AG09319 (cell line): ENCODE measurements at places on chromosomes 1 and 21.

DNA sequence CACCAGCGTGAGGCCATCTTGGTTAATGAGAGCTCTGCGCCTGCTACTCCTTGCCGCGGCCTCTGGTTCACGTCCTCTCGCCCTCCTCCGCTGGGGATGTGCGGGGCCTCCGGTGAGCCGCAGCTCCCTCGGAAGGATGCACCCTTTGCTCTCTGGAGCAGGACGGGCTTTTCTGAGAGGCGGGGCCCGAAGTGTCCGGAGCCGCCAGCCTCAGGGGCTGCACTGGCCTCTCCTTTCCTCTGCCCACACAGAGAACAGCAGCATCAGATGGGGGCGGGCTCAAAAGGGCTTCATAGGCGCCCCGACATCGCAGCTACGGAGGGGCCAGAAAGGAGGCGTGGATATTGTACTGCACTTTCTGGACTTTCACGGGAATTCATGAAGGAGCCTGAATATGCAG is 284.7 kb downstream of the CAMTA1 start:
- no peak for DNase-seq

DNA sequence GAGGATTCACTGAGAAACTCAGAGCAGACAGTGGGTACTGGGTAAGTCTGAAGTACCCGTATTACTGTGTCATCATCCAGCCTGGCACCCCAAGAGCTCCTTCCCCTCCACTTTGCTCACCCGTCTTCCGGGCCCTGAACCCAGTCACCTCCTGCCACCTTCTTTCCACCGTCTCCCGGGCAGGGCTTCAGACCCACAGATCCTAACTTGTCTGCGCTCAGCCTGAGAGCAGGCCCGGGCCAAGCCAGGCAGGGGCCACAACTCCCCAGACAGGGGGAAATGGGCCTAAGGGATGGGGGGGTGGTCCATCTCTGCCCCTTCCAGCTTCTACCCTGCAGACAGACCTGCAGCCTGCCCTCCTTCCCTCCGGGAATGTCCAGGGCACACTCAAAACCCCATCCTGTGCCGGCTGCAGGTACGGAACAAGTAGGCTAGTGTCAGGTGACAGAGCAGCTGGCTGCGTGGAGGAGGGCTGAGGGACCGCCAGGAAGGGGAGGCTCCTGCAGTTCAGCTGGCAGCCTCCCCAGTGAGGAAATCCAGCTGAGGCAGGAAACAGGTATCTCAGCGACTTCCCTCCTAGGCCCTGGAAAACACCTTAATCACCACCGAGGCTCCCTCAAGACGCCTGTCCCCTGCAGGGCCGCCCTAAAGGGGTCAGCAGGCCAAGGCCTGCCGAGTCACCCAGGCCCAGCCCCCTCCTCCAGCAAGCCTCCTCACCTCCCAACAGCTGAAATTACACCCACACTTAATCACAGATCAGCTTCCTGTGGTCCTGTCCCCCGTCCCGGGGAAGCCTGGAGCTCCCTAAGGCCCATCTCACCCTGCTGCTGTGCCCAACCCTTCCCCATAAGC is 3.5 kb downstream of the HSPG2 start:
- no peak for DNase-seq

DNA sequence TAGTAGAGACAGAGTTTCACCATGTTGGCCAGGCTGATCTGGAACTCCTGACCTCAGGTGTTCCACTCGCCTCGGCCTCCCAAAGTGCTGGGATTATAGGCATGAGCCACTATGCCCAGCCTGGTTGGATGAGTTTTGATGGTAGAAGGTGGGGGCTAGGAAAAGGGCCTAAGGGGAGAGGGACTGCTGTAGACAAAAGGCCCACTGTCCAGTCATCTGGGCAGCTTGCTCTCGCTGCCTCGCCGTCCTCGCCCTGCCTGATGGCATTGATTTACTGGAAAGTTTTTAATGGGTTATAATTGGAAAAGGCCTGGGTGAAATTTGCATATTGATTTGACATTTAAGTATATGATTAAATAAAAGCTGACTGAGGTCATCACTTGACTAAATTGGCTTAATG is 175.1 kb upstream of the CSF3R start:
- no peak for DNase-seq

GRCh38 chr1:159826441-159827101 is at the start of gene SLAMF8:
TSS of gene SLAMF8 (plus strand) at chr1:159826873. CDS start at chr1:159826899, 26 bp downstream.
- DNase-seq: no peak

GRCh38 chr1:209704584-209704983 is at the start of gene HSD11B1:
TSS of gene HSD11B1 (plus strand) at chr1:209704846. CDS start at chr1:209704943, 97 bp downstream.
- peak; percentile 87 for DNase-seq

DNA sequence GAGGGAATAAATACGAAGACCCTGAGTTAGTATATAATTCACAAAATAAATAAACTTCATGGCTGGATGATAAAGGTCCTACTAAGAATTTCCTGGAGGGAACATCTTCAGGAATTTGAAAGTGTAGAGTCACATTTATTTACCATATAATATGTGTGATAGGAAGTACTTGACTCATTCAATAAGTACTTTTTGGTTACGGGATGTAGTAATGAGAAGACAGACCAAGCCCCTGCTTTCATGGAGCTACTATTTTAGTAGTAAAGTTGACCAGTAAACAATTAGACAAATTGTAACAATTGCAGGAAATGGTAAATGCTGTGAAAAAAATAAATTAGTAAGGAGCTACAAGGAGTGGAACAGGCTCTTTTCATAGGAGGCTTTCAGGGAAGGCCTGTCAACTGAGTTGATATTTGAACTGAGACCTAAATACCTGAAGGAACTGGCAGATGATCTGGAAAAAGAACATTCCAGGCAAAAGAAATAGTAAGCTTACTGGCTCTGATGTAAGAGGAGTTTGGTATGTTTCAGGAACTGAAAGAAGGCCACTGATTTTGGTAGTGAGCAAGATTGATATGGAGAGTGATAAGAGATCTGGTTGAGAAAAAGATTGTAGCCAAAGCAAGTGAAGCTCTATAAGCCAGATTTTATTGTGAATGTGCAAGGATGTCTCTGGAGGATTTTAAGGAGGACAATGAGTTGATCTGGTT is 36.2 kb downstream of the CAMSAP2 start:
- DNase-seq: no peak

DNA sequence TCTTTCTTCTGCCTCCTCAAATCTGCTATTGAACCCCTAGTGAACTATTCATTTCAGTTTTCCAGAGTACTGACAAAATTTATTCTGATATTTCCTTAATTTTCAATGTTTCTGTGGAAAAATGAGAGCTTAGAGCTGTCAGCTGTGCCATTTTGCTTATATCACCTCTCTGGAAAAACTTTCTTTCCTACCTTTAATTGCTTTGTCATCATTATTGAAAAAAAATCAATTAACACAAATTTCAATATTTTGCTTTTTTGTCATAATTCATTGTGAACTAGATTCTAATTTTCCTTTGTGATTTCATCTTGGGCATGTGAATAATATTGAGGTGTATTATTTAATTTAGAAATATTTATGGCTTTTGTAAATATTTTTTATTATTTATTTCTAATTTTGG is 126.5 kb downstream of the C1orf94 start:
- DNase-seq: no peak

GRCh38 chr1:109994654-109995053 is 10.1 kb downstream of the AHCYL1 start:
- no peak for DNase-seq

GRCh38 chr1:188240772-188241406 is 1412.1 kb downstream of the PLA2G4A start:
- no peak for DNase-seq

- peak; percentile 65 for DNase-seq
These were observed 9.0 kb downstream of the FAM20B start for GRCh38 chr1:179034720-179035119.

GRCh38 chr1:3208819-3209200 is 139.8 kb downstream of the PRDM16 start:
- no peak for DNase-seq

GRCh38 chr1:119721896-119722295 is 10.2 kb downstream of the PHGDH start:
- no peak for DNase-seq

DNA sequence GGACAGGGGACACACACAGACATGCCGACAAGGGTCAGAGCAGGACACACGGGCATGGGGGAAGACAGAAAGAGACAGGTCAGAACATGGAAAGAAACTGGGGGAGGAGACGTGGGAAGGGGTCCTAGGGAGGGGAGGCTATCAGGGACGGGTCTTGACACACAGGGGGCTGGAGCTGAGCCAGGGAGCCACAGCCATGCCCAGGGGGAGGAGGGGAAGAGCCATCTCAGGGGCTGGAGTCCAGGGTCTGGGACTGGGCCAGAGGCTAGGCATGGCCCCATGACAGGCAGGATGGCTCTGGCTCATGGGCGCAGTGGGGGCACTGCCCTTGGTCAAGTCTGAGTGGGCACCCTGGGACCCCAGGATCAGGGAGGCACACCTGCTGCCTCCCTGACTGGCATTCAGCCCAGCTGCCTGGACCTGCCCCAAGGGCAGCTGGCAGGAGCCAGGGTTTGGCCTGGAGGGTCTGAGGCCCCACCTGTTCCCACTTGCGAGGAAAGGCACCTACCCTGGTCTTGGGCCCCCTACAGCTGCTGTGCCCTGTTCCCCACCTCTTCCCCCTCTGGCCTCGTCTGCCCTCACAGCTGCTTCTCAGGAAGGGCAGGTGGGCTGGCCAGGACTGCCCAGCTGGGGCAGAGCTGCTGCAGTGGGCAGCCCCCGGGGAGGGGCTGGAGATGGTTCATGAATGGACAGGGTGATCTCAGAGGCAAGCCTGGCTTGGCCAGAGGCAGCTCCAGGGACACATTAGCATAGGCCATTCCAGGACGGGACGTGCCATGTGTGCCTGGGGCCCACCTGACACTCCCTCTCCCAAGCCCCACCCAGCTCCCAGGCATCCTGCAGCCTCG is 42.9 kb downstream of the HSPG2 start:
- no peak for DNase-seq

- DNase-seq: no peak
These were observed 37.6 kb upstream of the DPT start for GRCh38 chr1:168766568-168766967.

- no peak for DNase-seq
These were observed 10.7 kb downstream of the C1orf162 start for GRCh38 chr1:111484391-111485026.

GRCh38 chr1:228500143-228500734 is 13.1 kb downstream of the RNF187 start:
- DNase-seq: no peak

DNA sequence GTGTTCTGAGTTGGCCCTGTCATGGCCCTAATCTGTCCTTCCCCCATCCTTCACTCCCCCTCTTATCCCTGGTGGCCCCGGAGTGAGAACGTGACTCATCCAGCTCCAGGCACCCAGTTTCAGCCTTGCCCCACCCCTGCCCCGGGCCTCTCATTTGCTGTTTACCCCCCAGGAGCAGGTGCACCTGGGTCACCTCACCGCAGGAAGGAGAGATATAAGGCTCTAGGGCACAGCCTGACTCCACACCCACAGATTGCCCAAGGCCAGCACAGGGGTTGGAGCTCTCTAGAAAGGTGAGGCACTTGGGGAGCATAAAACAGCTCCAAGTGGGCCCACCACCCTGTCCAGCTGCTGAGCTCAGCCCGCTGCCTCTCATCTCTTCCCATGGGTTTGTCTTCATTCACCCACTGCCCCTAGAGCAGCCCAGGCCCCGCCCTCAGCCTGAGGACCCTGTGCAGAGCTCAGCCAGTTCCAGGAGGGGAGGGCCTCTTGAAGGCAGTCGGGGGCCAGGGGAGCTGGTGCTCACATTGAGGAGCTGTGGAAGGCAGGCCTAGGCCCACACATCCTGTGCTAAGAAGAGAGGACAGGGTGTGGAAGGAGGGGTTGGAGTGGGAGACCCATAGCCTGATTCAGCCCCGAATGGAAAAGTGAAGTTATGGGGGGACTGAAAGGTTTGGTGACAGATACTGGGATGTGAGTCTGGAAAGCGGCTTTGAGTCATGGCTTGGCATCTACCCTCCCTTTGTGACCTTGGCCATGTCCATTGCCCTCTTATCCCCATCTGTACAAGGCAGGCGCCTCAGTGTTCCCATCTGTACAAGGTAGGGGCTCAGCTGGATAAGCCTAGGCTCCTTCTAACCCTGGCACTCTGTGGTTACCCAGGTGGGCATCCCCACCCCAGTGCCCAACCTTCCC is 16.1 kb upstream of the GPR37L1 start:
- DNase-seq: no peak

GRCh38 chr1:74579425-74579824 is 67.0 kb upstream of the LRRC53 start:
- no peak for DNase-seq

DNA sequence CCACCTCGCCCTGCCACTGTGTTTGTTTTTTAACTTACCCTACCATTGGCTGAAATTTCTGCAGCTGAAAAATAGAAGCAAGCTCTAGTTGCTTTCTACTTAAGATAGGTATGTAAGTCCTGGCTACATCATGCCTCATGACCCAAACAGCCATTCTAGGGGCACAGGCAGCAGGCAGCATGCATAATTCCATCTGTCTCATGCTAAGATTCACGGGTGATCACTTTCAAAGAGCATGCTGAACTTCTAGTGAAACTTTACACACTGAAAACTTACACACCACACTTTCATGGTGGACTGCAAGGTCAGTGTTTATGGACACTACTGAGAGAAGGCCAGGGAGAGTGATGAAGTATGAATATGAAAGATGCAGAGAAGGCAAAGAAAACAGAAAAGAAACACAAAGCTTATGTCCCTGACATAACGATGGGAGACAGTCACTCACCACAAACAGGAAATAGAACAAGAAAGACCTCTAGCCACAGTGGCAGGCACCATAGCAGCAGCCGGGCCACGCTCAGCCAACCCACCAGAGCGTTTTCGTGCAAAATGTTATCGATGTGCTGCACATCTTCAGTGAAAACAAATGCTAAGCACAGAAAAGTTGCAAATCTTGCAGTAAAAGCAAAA is 102.3 kb upstream of the TIAM1 start:
- no peak for DNase-seq

- DNase-seq: no peak
These were observed 13.9 kb upstream of the FGGY start for GRCh38 chr1:59282951-59283350.

- no peak for DNase-seq
These were observed at the start of gene ARL8A for GRCh38 chr1:202144402-202145067. TSS of gene ARL8A (minus strand) at chr1:202144737. CDS start at chr1:202144572, 165 bp downstream.

DNA sequence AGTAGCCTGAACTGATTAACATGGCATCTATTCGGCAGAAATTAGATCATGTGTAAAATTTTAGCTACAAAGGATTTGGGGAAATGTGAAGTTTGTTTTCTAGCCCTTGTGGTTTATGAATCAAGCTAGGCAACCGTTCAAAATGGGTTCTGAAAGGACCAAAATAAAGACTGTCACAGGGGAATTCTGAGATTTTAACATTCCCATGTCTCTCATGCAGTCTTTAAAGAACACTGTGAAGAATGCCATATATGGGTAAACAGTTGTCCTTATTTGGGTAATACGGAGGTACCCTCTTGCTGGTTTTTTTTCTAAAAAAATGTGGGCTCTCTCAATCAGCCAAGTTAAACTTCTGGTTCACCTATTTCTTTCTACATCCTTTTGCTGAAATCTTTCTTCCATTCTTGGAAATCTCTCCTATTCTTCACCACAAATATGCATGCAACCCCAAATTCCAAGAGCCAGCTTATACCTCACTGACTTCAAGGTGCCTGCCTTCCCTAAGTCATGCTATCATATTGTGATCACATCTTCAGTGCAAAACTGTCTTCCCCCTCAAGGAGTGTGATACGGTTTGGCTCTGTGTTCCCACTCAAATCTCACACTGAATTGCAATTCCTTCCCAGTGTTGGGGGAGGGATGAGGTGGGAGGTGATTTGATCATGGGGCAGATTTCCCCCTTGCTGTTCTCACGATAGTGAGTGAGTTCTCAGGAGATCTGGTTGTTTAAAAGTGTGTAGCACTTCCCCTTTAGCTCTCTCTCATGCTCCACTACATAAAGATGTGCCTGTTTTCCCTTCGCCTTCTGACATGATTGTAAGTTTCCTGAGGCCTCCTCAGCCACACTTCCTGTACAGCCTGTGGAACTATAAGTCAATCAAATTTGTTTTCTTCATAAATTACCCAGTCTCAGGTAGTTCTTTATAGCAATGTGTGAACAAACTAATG is 308.7 kb downstream of the TTLL7 start:
- DNase-seq: no peak
